BE2C (cell line): ENCODE measurements at places on chromosomes 3 and 15.

- no peak for DNase-seq
Observed at GRCh38 chr15:61653110-61653509, 407.1 kb downstream of the VPS13C start.

GRCh38 chr3:56819016-56819809, 17.5 kb upstream of the ARHGEF3 start:
- DNase-seq, result no peak

DNA sequence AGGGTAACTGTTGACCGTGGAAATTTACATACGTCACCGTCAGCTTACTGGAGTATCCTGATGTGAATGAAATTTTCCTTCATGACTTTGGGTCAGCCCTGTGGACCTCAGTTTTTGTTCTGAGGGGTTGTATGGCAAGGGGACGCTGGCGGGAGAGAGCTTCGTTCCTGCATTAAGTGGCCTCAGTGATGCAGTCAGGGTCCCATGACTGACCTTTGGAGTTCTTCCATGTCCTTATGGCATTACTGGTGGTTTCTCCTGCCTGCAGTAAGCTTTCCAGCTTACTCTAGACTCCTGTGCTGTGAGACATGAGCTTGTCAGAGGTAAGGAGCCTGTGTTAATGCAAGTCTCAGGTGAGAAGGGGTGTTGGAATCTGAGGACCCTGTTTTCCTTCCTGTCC, 1.8 kb downstream of the CD276 start:
- DNase-seq, result no peak

- no peak for DNase-seq
Observed at GRCh38 chr3:32106929-32107362, 526 bp downstream of the GPD1L start.

DNA sequence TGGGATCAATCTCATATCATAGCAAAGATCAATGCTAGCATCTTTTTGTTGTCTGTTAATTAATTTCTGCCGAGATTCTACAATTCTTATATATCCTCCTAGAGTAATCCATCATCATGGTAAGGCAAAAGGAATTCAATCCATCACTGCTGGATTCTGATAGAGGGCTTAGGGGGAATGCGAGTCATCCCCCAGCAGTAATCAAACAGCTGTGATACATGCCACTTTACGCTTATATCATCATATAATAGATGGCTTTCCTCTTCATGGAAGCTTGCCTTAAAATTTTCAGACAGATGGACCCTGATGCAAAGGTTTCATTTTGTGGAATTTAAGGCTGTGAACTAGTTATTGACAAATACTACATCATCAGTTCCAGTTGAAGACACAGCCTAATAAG, 645.9 kb downstream of the CADM2 start:
- no peak for DNase-seq

- no peak for DNase-seq
Observed at GRCh38 chr3:161452179-161452578, 44.4 kb upstream of the OTOL1 start.

DNA sequence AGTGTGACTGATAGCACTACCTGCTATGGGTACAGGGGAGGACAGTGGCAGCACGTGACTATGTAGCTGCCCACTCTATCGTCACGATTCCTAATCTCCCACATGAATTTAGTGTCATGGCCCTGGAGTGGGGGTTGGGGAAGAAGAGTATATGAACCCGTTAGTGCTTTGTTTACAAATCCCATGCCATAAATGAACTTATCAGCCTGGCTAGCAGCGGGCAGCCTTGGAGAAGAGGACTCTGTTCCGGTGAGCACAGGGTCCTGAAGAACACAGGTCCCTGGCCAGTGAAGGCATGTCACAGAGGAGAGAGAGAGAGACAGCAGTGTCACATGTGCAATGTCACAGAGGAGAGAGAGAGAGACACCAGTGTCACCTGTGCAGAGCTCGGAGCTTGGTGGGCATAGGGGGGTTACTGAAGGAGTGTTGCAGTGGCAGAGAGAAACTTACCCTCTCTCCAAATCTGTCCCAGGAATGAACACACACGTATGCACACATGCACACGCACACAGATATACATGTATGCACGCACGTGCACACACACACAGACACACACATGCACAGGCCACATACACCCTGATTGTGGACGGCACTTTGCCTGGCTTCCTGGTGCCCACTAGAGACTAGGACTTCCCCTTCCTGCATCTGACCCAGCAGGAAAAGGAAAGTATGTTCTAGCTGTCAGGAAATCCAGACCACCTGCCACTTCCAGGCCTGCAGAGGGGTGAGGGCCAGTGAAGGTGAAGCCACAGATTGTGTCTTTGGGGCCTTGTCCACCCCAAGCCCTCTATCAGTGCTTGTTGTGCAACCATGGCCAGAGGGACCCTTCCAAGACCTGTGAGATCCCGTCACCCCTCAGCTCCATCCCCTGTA, 26.3 kb downstream of the ITGA11 start:
- no peak for DNase-seq

DNA sequence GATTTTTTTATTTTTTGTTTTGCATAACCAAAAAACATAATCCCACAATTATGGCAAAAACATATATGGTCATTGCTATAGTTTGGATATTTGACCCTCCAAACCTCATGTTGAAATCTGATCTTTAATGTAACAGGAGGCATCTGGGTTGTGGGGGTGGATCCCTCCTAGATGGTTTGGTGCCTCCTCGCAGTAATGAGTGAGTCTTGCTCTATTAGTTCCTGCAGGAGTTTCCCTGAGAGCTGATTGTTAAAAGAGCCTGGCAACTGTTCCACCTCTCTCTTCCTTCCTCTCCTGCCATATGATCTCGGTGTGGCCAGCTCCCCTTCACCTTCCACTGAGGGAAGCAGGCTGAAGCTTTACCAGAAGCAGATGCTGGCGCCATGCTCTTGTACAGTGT, 33.2 kb upstream of the TRIM59 start:
- no peak for DNase-seq

DNA sequence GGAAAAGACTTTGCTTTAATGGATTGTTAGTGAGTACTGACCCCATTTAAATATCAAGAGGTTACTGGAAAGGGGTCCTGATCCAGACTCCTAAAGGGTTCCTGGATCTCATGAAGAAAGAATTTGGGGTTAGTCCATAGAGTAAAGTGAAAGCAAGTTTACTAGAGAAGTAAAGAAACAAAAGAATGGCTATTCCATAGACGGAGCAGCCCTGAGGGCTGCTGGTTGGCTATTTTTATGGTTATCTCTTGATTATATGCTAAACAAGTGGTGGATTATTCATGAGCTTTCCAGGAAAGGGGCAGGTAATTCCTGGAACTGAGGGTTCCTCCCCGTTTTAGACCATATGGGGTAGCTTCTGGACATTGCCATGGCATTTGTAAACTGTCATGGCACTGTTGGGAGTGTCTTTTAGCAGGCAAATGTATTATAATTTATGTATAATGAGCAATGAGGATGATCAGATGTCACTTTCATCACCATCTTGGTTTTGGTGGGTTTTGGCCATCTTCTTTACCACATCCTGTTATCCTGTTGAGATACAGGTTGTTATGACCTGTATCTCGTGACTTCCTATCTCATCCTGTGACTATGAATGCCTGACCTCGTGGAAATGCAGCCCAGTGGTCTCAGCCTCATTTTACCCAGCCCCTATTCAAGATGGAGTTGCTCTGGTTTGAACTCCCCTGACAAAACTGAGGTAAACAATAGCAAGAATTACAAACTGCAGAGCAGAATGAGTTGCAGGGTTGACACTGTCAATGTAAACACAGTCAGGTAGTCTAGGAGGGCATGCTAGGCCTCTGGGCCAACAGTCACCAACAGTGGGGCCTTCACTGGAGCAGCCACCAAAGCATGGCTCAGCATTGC, 10.3 kb upstream of the GPR160 start:
- no peak for DNase-seq

- no peak for DNase-seq
Observed at GRCh38 chr15:77531191-77532000, 101.3 kb downstream of the LINGO1 start.

DNA sequence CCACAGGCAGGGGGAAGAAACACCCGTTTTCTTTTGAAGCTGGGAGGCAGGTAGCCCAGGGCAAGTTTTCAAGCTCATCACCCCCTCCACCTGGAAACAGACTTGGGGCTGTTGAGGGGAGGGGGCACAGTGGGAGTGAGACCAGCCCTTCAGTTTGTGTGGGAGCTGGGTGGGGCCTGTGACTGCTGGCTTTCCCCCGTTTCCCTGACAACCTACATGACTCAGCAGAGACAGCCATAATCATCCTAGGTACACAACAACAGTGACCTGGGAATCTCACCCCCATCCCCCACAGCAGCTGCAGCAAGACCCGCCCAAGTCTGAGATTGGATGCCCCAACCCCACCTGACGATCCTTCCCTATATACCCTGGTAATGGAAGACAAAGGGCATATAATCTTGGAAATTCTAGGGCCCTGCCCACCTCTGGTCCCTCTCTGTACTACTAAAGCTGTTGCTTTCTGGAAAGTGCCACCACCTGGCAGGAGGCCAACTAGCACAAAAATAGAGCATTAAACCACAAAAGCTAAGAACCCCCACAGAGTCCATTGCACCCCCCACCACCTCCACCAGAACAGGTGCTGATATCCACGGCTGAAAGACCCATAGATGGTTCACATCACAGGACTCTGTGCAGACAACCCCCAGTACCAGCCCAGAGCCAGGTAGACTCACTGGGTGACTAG, 422.2 kb upstream of the SGO1 start:
- no peak for DNase-seq

GRCh38 chr3:108603691-108604090, 14.2 kb downstream of the DZIP3 start:
- DNase-seq, result no peak

DNA sequence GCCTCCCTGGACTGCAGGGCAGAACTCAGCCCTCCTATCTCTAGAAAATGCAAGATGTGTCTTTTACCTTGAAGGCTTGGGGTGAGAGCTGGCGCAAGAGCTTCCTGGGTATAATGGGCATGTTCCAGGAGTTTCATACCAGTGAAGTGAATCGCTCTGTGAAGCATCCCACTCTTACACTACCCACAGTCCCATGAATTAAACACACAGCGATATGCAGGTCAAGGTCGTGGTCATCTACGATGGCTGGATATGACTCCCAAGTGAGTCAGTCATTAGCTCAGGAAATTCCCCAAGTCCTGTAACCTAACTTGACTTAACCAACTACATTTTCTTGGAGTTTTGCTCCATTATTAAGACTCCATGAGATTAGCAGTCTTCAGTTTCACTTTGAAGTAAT, 439.7 kb downstream of the NTRK3 start:
- DNase-seq, result no peak

DNA sequence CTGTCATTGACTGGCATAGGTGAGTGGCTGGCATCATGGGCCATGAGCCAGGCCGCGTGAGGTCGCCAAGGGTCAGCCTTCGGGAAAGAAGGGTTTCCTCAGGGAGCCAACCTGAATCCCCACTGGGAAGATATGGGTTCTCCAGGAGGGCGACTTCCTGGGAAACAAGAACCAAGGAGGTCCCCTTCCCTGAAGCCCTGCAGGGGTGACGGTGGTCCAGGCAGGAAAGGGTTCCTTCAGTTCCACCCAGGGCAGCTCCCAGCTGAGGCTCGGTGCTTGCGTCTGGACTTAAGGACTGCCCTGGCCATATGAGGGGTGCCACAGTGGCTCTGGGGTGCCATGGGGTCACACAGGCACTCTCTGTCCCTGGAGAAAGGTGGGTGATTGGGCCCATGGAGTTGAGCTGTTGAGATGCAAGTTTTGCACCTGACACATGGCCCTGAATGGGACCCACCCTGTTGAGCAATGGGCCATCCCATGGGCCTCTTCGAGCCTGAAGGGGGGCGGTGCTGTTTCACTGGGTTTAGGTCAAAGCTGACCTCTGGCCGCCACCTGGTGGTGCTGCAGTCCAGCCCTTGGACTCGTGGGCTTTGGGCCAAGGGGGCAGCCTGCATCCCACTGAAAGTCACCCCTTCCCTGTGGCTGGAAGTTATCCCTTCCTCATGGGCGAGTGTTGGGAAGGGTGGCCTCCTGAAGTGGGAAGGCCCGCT, 228.1 kb downstream of the SNRPN start:
- DNase-seq, result peak; percentile 4

DNA sequence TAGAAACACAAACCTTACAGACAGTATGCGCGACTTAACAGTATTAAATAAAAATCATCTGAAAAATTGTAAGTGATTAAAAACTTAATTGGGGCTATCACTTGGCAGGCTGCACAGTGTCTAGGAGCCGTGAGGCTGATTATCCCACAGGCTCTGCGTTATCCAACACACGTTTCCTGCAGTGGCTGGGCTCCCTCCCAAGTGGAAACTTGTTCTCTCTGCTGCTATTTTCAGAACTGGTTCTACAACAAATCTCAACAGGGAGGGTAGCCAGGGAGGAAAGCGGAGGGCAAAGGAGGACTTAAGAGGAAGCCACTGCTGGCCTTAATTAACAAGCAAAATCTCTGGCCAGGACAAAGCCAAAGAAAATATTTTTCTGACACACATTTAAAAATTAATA, 555.2 kb downstream of the MAGI1 start:
- no peak for DNase-seq

GRCh38 chr15:65939901-65940617, 70.8 kb downstream of the RAB11A start:
- no peak for DNase-seq

DNA sequence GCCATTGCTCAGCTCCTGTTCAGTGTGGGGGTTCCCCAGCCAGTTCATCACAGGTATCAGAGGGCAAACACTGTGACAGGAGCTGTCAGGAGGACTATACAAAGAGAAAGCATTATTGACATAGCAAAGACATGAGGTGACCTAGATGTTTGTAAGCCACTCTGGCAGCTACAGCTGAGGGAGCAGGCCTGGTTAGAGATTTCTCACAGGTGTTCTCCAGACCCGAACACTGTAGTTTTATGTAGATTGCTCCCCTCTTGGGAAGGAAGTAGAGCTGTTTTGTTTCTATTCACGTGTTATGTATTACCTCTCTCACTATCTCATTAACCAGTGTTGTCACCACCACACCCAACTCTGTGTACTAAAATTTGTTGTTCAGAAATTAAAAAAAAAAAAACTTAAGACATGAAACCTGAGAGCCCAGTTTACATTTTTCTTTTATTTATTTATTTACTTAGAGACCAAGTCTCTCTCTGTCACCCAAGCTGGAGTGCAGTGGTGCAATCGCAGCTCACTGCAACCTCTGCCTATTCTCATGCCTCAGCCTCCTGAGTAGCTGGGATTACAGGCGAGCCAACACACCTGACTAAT, 123.7 kb downstream of the RBPMS2 start:
- no peak for DNase-seq

GRCh38 chr3:70646635-70647034, 334.2 kb upstream of the MDFIC2 start:
- DNase-seq, result no peak

- no peak for DNase-seq
Observed at GRCh38 chr3:156776871-156777270, 49.3 kb upstream of the LEKR1 start.

DNA sequence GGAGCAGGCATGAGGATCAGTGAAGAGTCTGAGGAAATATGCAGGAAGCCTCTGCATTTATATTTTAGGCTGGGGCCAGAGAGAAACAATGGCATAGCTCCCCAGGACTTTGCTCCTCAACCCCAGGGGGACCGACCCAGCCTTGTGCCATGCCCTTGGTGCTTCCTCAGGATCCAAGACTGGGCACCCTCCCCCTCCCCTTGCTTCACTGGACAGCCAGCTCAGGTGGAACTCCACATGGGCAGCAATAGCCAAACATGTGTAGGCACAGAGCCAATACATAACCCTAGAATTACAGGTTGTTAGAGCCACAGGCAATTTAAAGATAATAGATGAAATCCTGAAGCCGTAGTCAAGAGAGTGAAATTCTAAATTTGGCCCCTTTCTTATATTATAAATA, 73.0 kb upstream of the ETV5 start:
- DNase-seq, result no peak
